ENCODE measurements at places on chromosomes 2 and 18.

GRCh38 chr2:191304939-191305875 is 60.0 kb downstream of the MYO1B start:
- peak; percentile 96 for DNase-seq

DNA sequence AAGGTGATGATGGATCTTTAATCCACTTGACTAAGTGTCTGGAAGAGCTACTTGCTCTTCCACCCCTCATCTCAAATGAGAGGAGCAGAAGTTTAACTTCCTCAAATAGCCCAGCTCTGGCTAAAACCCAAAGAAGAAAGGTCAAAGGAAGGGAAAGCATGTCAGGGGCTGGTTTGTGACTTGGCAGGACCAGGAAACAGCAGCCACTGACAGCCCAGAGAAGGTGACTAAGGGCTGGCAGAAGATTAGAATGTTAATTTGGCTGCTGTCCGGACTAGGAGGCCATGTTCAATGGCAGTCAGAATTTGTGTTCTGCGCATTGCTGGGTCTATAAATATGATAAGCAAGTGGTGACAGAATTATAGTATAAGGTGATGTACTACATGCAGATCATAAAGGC is 386.2 kb downstream of the SETBP1 start:
- DNase-seq, result peak; percentile 15

GRCh38 chr2:208046686-208047085 is 21.4 kb upstream of the PLEKHM3 start:
- DNase-seq, result peak; percentile 62

DNA sequence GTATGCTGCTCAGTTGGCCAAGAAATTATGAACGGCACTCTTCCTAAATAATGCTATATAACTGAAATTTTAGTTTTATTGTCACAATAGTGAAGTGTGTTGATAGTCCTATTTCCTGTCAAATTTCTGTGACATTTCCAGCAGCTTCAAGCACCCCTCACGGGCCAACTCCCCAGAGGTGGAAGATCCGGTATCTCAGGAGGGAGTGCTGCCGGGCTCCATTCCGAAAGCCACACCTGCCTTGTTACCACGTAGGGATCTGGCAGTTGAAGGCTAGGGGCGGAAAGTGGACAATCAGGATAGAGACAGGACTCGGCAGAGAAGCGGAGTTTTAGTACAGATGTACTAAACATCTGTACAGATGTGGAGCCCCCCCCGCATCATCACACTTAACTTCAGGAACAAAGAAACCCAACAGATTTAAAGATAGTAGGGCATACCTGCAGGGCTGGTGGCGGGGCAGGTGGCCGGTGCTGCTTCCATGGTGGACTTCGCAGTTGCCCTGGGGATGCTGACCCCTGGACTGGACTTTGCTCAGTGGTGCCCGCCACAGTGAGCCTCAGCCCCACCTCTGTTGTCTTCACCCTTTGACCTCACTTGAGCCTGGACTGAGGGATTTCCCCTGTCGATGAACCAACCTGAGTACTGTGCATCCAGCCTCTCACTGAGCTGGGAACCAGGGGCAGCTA is 22.3 kb downstream of the ASAP2 start:
- no peak for DNase-seq

- DNase-seq, result no peak
Observed at GRCh38 chr2:239895116-239895515, 130.0 kb downstream of the NDUFA10 start.

DNA sequence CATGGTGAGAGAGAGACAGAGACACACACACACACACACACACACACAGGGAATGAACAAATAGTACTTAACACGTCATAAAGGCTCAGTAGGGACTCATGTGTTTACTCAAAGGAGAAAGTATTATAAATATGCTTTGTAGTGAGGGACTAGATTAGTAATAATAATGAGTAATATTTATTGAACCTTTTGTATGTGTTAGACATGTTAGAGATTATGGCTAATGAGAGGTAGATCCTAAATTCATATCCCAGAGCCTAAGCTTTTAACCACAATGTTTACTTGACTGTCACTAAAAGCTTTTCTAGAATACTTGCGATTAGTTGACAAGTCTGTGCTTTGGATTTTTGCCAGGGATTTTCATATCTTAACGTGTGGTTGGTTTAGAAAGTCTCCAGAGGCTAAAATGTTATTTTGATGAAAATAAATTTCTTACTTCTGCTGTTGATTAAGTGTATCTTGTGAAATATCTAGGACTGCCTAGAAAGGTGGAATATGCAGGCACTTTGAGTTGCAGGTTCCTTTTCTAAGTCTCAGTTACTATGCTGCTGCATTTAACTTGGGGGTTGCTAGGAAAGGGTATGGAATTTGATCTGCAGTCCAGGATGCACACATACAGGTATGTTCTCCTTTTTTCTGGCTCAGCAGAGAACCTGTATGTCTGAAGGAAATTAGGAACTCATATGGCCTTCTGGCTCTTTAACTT is 64.5 kb downstream of the UBR3 start:
- DNase-seq, result peak; percentile 16

DNA sequence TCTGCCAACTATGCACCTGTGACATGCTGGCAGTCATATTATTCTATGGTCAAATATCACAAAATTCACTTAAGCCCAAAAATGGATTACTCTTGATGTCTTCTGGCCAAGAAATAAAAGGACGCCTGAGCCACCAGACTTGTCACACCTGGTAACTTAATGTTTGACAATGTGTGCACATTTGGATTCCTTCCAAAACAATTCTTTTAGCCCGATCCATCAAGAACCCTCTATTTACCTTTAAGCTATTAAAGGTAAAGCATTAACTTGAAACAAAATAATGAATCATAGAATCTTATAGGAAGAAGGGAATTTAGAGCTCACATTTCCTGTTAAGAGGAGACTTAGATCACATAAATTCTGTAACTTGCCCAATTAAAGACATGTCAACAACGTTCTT is 46.5 kb upstream of the NFU1 start:
- DNase-seq, result no peak

- DNase-seq, result no peak
Observed at GRCh38 chr2:191754103-191754502, 76.2 kb downstream of the NABP1 start.

DNA sequence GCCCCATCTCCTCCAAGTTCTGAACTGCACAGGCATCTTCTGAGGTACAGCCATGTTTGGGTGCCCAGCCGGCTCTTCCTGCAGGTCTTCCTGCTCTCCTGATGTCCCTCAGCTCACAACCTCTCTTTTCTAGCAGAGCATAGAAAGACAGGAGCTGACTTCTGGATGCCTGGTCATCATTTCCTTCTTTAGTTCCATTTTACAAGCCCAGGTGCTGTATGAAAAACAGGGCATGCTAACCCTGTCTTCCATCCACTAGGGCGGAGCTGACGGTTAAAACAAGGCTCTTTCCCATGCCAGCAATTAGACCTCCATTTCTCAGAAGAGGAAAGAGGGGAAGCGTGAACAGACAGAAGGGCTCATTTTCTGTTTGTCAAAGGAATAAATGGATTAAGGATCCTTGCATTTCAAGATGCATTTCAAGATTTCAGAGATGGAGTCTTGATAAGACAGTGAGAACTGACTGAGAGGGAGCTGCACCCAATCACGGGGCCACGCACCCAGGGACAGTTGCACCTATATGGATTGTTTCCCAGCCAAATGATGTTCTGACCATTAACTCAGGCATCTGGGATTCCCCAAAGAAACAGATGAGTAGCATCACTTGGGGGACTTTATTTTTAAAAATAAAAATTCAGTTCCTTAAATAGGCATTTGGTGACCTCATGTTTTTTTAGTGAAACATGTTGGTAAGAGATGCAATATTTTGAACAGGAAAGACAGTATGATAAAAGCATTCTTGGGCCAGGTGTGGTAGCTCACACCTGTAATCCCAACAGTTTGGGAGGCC is 45.8 kb upstream of the EML6 start:
- no peak for DNase-seq

DNA sequence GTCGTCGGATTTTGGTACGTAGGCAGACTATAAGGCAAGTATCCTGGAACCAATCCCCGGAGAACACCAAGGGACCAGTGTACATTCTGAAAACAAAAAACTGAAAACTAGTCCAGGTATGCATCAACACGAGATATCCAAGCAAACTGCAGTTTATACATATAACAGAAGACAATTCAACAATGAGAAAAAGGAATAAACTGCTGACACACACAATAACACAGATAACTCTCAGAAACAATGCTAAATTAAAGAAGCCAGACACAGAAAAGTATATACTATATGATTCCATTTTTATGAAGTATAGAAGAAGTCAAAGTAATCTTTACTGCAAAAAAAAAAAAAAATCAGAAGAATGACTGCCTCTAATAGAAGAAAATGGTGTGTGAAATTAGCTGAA is 5.9 kb downstream of the ROCK2 start:
- no peak for DNase-seq

DNA sequence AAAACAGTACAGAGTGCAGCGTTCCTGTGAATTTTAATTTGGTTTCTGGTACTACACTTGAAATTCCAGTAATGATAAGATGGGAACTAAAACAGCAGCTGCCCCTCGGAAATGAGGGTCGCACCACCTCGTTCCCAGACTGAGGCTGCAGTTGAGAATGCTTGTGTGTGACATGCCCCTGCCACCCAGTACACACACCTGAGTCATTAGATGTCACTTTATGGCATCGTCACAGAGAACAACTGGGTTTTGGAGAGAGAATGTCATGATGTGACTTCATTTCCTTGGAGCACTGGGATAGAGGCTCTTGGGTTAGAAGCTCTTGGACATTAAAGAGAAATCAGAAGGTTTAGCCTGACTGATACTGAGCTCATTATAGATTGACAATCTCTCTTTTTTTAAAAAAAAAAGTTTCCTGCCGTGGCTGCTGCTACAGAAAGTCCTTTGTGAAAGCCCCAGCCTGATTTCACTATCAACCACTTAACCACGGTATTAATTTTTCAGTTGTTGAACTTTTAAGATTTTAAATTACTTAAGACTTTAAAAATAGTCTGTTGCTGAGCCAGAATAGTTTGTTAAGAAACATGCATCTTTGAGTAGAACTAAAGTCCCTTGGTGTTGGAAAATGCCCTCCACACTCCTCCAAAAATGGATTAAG is 24.5 kb downstream of the BCL2L11 start:
- DNase-seq, result no peak

DNA sequence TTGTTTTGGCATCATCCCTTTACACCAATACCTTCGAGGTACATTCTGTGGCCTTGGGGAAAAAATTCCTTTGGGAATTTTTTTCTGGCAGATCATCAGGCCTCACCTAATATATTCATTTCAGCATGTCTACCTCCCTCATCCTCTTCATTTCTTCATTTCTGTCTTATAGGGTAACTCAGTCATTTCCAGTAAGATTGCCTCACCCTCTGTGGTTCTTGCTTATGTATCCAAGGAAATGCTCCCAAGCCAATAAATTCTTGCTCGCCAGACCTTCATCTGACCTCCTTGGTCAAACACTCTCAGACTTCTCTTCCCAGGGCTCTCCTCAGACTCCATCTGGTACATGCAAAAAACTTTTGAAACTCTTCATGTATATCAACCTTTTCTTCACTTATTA is 265.6 kb downstream of the TMX3 start:
- DNase-seq, result peak; percentile 98

DNA sequence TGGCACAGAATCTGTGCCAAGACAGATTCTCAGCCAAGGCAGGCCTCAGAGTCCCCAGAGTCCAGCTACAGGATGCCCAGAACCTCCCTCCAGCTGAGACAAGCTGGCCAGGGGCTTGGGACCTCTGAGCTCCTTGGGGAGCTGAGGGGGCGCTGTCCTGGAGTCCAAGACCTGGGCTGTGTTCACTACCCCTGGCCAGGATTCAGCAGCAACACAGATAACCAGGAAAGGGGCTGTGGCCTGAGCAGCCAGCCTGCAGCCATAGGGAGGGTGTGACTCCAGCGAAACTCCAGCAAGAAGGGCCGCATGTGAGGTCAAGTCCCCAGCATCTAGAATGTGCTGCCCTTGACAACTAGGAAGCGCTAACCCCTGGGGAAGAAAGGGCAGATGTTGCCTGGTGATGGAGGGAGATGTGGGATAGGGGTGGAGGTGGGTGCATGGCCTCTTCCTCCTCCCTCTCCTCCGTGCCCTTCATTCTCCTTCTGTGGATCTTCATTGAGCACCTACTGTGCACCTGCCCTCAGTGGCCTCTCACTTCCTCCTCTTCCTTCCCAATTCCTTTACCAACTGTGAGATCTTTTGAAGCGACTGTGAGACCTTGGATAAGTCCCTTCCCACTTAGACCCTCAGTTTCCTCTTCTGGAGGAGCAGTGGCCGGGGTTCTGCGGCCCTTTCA is 7.7 kb upstream of the ARID5A start:
- no peak for DNase-seq

DNA sequence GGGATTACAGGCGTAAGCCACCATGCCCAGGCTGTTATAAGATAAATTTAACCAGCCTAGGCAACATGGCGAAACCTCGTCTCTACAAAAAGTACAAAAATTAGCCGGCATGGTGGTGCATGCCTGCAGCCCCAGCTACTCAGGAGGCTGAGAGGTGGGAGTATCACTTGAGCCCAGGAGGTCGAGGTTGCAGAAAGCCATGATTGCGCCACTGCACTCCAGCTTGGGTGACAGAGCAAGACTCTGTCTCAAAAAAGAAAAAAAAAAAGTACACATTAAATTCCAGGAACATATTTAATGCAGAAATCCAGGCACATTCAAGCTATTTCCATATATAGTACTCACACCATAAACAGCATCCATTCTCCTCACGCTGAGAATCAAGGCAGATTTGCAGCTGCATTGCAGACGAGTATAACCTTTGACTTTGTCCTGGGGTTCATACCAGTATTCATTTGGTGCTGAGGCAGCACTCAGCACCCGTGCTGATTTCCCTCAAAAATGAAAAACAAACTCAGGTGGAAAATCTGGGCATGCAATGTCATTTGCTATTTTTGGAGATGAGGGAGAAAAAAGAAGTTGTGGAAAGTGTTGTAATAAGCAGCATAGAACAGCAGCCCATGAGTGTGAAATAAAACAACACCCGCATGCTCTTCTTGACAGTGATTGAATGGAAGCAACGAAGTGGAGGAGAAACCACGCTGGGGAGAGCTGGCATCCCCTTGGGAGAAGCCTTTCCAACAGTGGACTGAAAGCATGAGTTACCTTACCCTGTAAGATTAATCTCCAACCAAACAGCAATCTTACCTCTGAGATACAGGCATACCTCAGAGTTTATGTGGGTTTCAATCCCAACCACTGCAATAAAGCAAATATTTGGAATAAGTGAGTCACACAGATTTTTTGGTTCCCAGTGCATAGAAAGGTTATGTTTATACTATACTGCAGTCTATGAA is 46.8 kb upstream of the ANXA4 start:
- peak; percentile 75 for DNase-seq

DNA sequence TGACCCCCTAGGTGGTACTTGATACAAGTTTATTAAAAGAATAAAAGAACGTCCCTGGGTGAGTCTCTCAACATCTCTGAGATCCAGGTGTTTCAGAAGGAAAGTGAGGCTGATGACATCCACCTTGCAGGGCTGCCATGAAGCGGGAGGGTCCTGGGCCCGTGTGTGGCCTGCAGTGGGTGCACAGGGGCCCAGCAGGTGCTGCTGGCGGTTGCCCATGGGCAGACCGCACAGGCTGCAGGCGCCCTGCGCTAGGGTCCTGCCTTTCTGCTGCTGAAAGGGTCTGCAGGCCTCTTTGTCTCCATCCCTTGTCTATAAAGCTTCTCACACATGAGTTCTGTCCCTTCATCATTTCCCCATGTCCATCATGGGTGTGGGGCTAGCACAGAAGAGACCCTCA is 247.0 kb downstream of the TFCP2L1 start:
- DNase-seq, result no peak

All from AG10803 (cell line).